ENCODE measurements at places on chromosomes 5 and 9.

DNA sequence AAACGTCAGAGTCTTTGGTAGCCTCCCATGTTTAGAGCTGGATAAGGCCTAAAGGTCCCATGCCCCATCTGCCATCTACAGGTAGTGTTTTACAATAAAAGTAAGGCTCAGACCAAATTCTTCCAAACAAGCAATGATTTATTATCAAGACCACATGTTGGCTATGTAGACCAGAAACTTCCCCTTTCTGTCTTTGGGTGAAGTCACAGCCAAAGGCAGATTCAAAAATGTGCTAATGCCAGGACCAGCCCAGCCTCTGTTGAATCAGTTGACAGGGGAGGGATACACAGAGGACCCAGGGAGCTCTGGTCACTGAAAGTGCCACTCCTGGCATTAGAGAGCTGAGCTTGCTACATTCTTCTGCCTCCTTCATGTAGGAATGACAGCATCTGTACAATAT lies 360.8 kb downstream of the NTRK2 start:
- DNase-seq, result no peak

DNA sequence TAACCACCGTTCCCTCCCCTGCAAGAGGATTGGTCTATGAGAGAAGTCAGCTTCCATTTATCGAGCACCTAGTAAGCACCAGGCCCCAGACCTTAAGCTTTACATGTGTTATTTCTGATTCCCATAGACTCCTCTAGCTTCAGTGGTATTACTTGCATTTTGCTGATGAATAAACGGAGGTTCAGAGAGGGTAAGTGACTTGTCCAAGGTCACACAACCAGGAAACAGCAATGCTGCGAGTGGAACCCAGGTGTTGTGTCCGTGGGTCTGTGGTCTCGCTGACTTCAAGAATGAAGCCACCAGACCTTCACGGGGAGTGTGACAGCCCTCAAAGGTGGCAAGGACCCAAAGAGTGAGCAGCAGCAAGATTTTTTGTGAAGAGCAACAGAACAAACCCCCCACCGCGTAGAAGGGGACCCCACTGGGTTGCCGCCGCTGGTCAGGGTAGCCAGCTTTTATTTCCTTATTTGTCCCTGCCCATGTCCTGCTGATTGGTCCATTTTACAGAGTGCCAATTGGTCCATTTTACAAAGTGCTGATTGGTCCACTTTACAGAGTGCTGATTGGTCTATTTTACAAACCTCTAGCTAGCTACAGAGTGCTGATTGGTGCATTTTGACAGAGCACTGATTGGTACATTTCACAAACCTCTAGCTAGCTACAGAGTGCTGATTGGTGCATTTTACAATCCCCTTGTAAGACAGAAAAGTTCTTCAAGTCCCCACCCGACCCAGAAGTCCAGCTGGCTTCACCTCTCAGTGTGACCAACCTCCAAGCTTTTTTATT lies 29.1 kb upstream of the KCNIP1 start:
- DNase-seq, result no peak

- DNase-seq, result no peak
These were observed 72.4 kb downstream of the MSX2 start for GRCh38 chr5:174796711-174797192.

DNA sequence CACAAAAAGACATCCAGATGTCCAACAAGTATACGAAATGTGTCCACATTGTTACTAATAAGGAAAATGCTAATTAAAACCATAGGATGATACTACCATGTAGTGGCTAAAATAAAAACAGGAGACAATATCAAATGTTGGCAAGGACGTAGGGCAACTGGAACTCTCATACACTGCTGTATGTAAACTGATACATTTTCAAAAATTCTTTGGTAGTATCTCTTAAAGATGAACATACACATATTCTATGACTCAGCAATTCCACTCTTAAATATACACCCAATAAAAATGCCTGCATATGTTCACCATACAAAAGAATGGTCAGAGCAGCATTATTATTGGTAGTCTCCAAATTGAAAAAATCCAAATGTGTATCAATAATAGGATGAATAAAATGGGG lies 2.9 kb upstream of the CCDC180 start:
- DNase-seq, result no peak

DNA sequence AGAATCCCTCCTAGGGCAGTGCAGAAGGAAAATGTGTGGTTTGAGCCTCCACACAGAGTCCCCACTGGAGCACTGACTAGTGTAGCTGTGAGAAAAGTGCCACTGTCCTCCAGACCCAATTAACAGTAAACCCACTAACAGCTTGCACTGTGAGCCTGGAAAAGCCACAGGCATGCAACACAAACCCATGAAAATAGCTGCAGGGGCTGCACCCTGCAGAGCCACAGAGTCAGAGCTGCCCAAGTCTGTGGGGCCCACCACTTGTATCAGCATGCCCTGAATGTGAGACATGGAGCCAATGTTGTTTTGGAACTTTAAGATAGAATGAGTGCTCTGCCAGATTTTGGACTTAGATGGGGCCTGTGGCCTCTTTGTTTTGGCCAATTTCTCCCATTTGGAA lies 119.8 kb upstream of the CDH9 start:
- no peak for DNase-seq

DNA sequence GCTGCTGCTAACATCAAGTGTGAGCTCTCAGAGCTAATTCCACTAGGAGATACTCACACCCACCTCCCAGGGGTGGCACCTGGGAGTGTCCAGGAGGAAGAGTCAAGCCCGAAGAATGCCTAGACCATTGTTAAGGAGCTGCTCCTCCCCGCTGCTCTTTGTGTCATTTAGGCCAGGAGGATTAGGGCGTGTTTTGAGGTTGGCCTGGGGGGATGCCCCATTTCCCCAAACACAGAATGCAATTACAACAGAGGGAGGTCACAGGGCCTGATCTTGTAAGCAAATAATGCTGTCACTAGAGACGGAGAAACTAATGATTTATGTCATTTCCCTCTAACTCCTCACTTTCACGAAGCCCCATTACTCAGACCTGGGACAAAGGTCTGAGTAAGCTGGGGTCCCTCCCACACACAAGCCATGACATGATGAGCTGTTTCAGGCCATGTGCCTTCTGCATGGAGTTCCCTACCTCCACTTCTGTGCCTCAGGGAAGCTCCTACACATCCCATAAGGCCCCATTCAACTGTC lies 312.5 kb downstream of the ACTL7B start:
- no peak for DNase-seq

GRCh38 chr5:126525630-126526245 lies 69.3 kb downstream of the ALDH7A1 start:
- no peak for DNase-seq

DNA sequence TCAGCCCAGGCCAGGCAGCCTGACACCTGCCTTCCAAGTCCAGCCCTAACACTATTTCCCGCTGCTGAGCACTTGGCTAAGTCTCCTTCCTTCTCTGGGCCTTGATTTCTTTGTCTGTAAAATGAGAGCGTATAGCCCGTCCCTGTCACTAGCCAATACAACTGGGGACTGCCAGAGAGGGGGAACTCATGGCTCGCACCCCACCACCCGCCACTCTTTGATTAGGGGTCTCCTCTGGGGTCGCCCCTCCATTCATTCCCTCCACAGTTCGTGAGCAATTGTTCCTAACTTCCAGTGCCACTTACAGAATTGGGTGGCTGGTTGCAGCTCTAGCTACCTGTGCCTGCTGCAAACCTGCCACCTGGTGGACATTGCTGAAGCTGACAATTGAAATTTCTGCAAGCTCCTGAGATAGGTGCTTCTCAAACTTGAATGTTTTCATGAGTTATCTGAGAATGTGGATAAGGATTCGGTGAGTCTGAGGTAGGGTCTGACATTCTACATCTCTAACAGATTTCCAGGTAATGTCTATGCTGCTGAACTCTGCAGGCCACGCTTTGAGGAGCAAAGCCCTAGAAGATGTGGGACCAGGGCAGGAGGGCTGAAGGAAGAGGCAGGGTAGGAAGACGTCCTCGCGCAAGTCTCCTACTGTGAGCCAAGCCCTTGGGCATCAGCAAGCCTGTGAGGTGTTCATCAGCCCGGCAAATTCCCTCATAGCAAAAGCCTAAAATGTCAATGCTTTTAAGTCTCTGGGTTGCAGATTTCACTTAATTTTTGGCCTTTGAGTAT lies 13.3 kb upstream of the RECK start:
- DNase-seq, result no peak

All from C1 segment of cervical spinal cord (tissue), 14 donors.